ENCODE measurements at places on chromosomes 7 and 10. TPM values are rescaled to one million over a fixed set of nuclear protein-coding genes. Genes with fewer than 3 reads are reported as not detected.

DNA sequence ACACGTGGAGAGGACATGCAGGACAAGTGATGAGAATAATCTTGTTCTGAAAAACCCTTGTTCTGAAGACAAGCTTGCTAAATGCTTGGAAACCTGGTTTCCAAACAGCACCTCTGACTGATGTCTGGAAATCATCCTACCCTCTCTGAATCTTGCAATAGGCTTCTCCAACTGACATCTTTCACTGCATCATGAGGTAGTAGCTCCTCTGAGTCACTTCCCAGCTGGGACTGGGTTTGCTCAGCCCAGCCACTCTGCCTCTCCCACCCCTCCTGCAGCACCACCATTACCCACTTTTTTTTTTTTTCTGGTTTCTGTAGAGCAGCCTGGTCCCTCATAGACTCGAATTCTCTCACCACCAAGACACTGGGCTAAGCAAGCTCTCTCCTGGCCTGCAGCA lies 919.8 kb downstream of the GRID1 start:
- no peak for DNase-seq

- DNase-seq = no peak
Observed at GRCh38 chr7:98193474-98194180, 17.6 kb upstream of the BHLHA15 start.

GRCh38 chr7:116632384-116632783 lies 39.6 kb upstream of the MET start:
- DNase-seq = no peak

Gene PLXNA4
- 0.27 TPM for total RNA-seq
